Activated CD8-positive, alpha-beta memory T cell treated with anti-CD3 and anti-CD28 coated beads for 4 hours (primary cell): ENCODE measurements at places on chromosomes 3 and 15.

DNA sequence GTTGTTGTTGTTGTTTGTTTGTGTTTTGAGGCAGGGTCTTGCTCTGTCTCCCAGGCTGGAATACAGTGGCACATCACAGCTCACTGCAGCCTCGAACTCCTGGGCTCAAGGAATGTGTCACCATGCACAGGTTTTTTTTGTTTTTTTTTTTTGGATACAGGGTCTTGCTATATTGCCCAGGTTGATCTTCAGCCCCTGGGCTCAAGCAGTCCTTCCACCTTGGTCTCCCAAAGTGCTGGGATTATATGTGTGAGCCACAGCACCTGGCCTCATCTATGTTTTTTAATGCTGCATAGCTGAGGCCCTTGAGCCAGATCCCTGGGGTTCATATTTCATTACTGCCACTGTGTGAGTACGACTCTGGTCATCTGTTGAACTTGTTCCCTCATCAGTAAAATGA, 352.6 kb downstream of the FEZF2 start:
- DNase-seq: no peak

- no peak for DNase-seq
Observed at GRCh38 chr3:74426571-74426970, 187.9 kb downstream of the CNTN3 start.

DNA sequence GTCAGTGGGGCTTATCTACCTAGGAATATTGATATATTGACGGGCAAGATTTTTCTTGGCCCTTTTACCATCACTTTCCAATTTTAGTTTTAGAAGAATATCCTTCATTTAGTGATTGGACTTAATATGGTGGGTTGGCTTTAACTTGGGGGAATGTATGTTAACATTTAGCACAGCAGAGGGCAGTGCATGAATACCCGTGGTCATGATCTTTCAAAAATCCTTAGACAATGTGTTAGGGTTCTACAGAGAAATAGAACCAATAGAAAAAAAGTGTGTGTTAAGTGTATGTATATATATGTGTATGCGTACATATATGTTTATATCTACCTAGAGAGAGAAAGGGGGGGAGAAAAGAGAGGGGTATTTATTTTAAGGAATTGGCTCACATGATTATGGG, 36.9 kb downstream of the GPR171 start:
- DNase-seq: no peak

- no peak for DNase-seq
Observed at GRCh38 chr3:62127116-62127515, 246.2 kb downstream of the FEZF2 start.

DNA sequence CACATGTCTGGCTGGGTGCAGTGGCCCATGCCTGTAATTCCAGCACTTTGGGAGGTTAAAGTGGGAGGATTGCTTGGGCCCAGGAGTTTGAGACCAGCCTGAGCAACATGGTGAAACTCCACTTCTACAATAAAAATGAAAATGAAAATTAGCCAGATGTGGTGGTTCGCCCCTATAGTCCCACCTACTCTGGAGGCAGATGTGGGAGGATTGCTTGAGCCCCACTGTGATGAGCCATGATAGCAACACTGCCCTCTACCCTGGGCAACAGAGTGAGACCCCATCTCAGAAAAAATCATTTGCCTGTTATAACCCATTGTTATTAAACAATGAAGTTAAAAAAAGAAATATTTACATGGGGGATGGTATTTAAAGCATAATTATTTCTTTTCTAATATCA, 240.1 kb upstream of the ZPLD1 start:
- DNase-seq: no peak

- DNase-seq: no peak
Observed at GRCh38 chr15:91135201-91136130, 35.4 kb downstream of the SV2B start.
